Fibroblast of the conjunctiva (primary cell): ENCODE measurements at places on chromosomes 16 and 17.

DNA sequence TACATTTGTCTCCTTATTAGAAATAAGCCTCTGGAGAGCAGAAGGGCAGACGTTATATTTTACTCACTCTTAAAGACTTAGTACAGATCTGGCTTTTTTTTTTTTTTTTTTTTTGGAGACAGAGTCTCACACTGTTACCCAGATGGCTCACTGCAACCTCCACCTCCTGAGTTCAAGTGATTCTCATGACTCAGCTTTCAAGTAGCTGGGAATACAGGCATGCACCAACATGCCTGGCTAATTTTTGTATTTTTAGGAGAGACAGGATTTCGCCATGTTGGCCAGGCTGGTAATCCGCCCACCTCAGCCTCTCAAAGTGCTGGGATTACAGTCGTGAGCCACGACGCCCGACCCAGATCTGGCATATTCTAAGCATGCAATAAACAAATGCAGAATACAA is 36.4 kb upstream of the TMEM97 start:
- DNase-seq = peak; percentile 55

- DNase-seq = no peak
Observed at GRCh38 chr17:73495641-73496040, 148.6 kb downstream of the SDK2 start.

DNA sequence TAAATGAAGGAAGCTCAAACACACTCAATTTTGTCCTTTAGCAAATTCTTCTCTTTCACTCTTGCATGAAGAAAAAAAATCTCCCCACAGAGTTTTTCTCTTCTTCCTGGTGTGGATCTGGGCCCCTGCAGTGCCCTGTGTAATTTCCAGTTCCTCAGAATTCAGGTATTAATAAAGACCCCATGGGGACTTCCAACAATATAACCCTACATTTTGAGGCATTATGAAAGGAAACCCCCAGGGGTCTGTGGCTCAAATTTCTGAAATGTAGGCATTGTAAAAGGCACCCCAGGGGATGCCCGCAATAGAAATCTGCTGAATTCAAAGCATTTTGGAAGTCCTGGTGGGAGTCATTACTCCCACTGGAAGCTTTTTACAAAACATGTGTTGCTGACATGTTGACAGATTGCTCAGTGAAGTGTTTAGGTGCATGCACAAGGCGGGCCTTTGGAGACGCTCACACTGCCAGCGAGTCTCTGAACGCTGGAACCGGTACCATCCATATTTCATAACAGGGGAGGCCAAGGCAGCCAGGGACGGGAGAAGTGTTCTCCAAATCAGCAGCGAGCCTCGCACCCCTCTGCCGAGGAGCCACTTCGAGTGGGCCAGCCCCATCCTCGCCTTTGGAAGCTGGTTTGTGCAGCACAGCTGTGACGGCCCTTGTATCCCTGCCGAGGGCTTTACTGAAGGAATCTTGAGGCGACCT is 154.0 kb downstream of the ZNF423 start:
- DNase-seq = peak; percentile 20

DNA sequence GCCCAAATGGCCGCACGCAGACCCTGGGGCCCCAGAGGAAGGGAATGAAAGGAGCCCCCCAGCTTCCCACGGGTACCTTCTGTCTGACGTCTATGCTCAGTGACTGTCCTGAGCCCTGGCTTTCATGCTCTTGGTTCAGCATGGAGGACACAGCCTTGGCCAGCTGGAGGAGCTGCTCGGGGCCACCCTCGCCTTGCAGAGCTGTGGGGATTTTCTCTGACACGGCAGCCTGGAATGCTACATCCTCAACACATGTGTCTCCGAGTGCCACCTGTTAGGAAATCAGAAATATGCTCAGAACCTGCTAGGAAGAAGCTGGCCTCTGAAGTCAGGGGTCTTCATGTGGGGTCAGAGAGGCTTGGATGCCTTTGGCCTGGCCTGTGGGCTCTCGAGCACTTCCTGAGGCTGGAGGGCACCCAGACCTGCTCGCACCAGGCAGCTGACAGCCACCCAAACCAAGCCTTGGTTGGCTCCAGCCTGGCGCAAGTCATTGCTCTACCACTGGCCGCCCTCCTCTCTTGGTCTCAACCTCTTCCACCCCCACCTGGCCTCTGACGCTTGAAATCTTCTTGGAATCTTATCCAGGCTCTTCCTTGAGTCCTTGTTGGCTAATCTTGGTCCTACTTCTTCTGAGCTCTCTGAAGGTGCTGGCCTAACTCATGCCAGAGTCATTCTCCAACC is 63.7 kb upstream of the BCO1 start:
- no peak for DNase-seq

- no peak for DNase-seq
Observed at GRCh38 chr17:48259694-48260291, 152.2 kb downstream of the SNX11 start.

DNA sequence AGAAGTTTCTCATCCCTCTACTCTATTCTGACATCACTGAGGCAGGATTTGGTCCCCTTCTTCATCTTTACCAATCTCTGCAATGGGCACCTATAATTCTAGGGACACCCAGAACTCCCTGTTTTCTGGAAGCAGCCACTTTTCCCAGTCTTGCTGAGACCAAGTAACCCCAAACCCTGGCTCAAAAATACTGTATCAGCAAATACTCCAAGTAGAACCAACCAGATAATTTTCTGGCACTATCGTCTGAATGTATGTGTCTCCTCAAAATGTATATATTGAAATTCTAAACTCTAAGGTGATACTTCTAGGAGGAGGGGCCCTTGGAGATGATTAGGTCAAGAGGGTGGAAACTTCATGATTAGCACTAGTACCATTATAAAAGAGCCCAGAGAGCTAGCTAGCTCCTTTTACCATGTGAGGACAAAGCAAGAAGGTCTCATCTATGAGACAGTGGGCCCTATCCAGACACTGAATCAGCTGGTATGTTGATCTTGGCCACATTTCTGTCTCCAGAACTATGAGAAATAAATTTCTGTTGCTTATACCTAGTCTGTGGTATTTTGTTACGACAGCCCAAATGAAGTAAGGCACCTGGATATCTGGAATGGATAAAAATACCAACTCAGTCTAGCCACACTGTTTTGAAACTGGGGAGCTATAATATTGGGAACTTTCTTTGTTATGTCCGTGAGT is 464.4 kb downstream of the CDH11 start:
- DNase-seq = no peak

DNA sequence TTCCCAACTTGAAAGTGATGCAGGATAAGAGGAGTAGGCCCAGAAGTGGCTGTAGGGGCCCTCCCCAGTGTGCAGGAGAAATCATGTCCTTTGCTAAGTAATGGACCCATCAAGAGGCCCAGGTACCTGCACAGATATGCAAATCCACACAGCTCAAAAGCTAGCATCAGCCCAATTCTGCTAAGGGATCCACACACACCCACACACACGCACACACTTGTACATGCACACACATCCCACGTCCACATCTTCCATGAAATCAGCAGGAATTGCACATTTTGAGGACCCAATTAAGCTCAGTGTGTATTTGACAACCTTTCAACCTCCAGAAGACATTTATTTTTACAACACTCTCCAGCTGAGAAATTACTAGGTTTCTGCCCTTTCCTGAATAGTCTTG is 184.8 kb downstream of the C16orf78 start:
- no peak for DNase-seq

- DNase-seq = no peak
Observed at GRCh38 chr17:80887639-80888175, 103.9 kb upstream of the CHMP6 start.

- DNase-seq = no peak
Observed at GRCh38 chr17:79146562-79146961, 71.9 kb downstream of the ENGASE start.

DNA sequence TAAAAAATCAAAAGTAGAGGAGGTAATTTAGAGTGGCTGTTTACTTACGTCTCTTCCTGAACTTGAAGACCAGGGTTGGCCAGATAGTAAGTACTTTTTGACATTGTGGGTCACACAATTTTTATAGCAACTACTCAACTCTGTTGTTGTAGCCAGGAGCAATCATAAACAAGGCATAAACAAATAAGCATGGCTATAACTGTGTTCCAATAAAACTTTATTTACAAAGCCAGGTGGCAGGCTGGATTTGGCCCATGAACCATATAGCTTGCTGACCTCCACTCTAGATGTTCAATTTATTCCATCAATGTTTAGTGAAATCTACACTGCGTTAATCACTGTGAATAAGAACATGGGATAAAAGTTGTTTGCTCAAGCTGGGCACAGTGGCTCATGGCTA is 500.4 kb upstream of the ERCC4 start:
- DNase-seq = no peak

GRCh38 chr16:26348095-26348494 is 656.3 kb downstream of the HS3ST4 start:
- DNase-seq = no peak

DNA sequence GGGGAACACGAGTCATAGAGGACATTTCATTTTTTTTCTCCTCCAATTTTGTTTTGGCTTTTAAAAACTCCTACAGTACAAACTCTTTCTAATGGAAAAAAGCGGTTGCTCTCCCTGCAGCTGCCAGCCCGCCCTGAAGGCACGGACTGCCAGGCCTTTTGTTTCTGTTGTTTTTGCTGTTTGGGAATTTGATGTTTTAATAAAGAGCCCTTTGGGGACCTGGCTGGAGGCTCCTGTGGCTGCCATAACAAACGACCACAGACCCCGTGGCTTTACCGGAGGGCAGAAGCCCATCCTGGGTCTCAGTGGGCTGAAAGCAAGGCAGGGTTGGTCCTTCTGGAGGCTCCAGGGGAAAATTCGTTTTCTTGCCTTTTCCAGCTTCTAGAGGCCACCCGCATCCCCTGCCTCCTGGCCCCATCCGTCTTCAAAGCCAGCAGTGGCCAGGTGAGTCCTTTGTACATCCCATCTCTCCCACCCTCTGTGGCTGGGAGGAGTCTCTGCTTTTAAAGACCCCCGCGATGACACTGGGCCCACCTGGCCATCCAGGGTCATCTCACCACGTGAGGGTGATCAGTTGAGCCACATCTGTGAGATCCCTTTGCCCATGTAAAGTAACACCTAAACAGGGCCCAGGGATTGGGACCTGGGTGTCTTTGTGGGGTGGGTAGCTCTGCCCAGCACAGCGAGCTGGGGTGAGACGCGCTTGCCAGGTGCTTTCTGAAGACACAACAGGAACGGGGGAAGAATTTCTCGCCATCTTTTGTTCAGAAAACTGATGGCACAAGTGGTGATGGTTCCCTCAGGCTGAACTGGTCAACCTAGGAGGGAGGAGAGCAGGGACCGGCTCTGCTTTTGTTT is 113.9 kb downstream of the BANP start:
- DNase-seq = no peak

DNA sequence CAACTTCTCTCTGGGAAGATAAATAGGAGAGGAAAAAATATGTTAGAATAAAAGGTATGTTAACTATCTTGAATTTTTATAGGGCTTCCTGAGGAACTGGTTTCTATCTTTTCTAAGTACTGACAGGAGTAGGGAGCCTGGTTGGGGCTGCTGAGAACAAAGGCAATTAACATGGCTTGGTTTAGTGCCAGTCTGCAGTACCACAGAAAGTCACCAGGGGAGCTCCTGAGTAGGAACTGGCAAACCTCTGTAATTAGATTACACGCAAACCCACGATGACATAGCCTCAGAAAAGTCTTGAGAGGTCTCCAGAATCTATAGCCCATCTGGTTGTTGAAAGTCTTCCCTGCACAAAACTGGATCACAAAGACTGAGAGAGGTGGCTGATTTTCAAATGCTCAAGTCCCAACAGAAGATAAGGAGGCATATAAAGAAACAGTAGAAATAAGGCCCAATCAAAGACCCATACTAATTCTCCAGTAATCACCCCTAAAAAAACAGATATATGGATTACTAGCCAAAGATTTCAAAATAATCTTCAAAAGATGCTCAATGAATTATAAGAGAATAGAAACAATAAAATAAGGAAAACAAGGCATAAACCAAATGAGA is 11.7 kb upstream of the CNTNAP4 start:
- DNase-seq = peak; percentile 17

GRCh38 chr17:63311416-63311937 is 134.6 kb downstream of the CYB561 start:
- DNase-seq = no peak

- DNase-seq = no peak
Observed at GRCh38 chr16:31877876-31878642, 4.5 kb downstream of the ZNF267 start.

DNA sequence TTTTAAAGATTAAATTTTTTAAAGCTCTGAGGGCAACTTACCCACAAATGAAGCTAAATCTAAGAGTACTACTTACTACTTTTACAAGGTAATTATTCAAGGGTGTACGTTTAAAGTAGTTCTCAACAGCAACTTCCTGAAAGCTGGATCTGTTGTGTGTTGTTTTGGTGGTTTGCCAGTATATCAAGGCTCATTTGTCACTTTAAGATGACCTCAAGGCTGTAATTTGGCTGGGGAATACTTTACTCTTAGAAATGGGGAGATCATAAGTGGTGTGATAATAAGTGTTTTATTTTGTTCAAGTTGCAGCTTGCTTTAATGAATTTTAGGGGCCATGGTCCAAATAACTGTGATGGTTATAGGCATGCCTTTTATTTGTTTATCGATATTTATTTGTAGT is 30.4 kb downstream of the AP2B1 start:
- no peak for DNase-seq

GRCh38 chr16:29812754-29813643 is 1.0 kb downstream of the PRRT2 start:
- DNase-seq = no peak

DNA sequence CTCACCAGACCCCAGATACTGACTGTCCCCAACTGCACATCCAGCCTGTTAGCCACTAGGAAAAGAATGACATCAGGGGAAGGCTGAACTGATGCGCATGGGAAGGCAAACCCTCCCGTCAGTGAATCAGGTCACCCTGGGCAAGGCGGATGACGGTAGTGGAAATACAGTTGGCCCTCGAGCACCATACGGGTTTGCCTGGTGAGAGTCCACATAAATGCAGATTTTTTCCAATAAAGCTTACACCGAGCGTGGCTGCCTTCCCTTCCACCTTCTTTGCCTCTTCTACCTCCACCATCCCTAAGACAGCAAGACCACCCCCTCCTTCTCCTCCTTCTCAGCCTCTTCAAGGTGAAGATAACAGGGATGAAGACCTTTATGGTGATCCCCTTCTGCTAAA is 236.1 kb upstream of the TNRC6C start:
- DNase-seq = no peak

- no peak for DNase-seq
Observed at GRCh38 chr16:16033208-16033717, 83.8 kb downstream of the ABCC1 start.

- DNase-seq = peak; percentile 63
Observed at GRCh38 chr17:57671667-57672632, 73.1 kb downstream of the CCDC182 start.

DNA sequence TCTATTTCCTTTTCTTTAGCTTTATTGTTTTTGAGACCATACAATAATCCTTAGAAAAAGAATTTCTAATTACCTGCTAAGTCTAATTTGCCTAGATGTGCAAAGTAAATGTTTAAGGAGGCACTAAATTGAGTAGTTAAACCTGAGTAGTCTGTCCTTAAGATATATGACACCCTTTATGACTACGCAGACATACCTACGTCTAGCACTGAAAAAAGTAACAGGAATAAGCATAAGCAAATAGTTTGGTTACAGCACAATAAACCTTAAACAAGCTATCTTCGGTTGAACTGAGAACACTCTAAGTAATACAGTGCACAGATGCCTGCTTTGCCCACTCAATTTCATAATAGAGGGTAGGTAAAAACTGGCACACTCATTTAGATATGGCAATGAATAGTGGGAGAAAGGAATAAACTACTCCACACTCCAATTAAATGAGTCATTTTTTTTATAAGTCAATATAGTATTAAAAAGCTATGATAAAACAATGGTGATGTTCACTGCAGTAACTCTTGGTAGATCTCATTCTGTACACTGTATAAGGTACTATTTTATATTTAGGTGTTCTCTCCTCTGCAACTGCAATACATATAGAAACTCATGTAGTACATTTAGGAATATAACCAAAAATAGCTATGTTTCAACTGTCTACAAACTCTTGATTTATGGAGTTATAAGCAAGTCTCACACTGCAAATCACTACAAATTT is 19.7 kb upstream of the INTS2 start:
- no peak for DNase-seq
